Left lung (tissue), 14 donors: ENCODE measurements at places on chromosomes 13 and 19. TPM values are rescaled to one million over a fixed set of nuclear protein-coding genes. Genes with fewer than 3 reads are reported as not detected.

- DNase-seq = peak; percentile 55
Observed at GRCh38 chr13:99974939-99975561, 3.5 kb upstream of the ZIC5 start.

- DNase-seq = no peak
Observed at GRCh38 chr13:113091211-113091771, 14.3 kb upstream of the F7 start.

DNA sequence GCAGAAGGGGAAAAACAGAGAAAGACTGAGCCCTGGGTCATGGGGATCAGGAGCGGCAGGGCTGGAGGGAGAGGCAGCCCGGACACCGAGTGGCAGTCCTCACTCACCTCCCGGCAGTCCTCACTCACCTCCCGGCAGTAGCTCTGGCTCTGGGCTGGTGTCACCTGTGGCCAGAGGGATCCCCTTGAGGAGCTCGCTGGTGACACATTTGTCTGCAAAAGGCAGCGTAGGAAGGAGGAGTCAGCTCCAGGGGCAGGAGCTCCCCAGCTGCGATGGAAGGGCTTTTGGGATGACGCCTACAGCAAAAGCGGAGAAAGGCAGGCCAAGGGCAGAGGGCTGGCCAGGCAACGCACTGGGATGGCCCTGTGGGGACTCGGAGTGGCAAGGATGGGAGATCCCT is 739 bp downstream of the EIF3G start:
- DNase-seq = no peak

DNA sequence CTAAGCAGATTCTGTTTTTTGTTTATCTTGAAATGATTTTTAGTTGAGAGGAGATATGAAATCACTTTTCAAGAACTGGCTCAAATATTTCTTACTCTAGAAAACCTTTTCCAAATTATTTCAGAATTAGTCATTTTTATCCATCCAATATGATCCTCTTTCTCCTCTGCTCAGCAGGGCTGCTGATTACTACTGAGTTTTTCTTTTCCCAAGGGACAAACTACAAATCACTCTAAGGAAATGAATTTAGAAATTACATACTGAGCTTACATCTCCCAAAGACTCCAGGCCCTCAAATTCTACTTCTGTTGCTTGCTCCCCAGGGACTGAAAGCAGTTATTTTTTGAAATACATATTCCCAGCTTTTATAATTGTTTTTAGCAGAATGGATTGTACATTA is 87.4 kb upstream of the UFM1 start:
- DNase-seq = no peak

GRCh38 chr19:4687396-4687795 is 17.3 kb upstream of the MYDGF start:
- no peak for DNase-seq

GRCh38 chr19:9862938-9863337 is 27.8 kb downstream of the PIN1 start:
- no peak for DNase-seq

- no peak for DNase-seq
Observed at GRCh38 chr13:19713186-19713965, 69.4 kb downstream of the PSPC1 start.

DNA sequence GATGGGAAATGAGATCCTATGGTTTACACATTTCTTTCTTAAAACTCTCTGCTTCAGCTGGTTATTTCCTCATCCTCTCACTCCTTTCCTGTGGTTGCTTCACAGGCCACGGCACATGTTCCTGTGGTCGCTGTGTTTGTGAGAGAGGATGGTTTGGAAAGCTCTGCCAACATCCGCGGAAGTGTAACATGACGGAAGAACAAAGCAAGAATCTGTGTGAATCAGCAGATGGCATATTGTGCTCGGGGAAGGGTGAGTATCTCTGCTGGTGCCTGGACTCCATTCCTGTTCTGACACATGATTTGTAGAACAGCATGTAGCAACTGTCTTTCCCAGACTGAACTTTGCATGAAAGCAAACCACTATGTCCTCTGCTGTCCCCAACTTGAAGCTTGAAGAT is 254.2 kb downstream of the ITGBL1 start:
- DNase-seq = peak; percentile 35

- no peak for DNase-seq
Observed at GRCh38 chr19:12485571-12485970, 955 bp upstream of the ZNF709 start.

GRCh38 chr13:98537740-98538139 is 39.2 kb downstream of the STK24 start:
- no peak for DNase-seq

- DNase-seq = no peak
Observed at GRCh38 chr19:39154100-39154628, 28.6 kb downstream of the PAK4 start.

GRCh38 chr13:43876366-43876765 is 3.2 kb downstream of the CCDC122 start:
- no peak for DNase-seq

DNA sequence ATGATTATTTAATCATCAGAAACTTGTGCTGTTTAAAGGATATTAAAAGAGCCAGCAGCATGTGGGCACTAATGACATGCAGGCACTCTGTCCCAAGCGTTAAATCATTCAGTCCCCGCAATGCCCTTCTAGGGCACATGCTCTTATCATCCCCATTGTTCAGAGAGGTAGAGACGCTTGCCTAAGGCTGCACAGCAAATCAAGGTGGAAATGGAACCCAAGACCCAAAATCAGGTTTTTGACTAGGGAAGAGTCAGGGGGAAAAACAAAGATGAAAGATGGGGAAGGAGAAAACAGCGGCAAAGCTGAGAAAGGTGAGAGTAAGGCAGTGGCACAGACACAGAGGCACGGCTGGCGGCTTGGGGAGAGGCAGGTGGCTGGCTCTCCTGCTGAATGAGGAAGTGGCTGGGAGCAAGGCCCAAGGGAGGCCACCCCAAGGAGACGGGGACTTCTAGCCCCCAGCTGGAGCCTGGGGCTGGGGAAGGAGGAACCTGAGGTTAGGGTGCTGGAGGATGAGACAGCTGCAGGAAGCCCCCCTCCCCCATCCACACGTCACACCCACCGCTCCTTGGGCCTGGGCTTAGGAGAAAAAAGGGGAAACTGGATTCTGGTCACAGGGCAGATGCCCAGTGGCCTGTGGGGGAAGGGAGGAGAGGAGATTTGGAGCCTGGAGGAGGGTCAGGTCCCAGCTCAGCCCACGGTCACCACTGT is 1.0 kb upstream of the TYROBP start:
- no peak for DNase-seq

- DNase-seq = no peak
Observed at GRCh38 chr13:23617551-23618024, 47.4 kb downstream of the TNFRSF19 start.

- no peak for DNase-seq
Observed at GRCh38 chr13:94917824-94918223, 205.5 kb upstream of the SOX21 start.

DNA sequence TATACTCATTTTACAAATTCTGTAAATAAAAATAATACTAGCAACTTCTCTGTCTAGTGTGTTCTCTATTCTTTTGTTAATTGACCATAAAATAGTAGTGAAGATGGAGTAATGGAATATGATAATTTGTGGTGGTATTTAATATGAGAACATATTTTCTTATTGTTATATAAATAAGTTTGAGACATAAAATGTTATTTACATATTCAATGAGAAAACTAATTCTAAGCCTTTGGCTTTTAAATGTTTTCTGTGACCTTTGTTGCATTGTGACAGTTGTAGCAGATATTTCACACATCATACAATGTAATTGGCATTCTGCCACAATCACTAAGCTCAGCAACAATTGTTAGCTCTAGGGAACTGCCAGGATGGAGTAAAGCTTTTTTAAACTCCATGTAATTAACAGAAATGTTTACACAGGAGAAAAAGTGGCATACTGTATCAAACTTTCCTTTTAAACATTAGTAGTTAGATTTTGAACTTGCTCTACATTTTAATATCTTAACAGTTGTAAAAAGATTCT is 562.1 kb upstream of the PCDH9 start:
- no peak for DNase-seq

DNA sequence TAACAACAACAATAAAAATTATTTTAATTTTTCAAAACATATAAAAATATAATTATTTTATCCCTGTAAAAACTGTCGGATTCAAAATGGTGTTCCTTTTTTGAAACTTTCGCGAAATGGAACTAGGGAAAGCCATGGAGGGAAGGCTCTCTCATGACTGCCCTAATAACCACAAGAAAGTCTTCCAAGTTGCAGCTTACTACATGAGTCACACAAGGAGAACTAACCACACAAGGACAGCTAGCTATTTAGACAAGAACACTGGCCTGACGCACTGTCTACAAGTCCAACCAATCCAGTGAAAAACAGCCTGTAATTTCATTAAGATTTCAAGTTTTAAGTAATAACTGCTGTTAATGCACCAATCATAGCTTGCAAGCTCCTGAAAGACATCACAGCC is 319.2 kb upstream of the PCDH9 start:
- DNase-seq = no peak

GRCh38 chr19:8371011-8371804 is 7.3 kb downstream of the ANGPTL4 start:
- DNase-seq = no peak

DNA sequence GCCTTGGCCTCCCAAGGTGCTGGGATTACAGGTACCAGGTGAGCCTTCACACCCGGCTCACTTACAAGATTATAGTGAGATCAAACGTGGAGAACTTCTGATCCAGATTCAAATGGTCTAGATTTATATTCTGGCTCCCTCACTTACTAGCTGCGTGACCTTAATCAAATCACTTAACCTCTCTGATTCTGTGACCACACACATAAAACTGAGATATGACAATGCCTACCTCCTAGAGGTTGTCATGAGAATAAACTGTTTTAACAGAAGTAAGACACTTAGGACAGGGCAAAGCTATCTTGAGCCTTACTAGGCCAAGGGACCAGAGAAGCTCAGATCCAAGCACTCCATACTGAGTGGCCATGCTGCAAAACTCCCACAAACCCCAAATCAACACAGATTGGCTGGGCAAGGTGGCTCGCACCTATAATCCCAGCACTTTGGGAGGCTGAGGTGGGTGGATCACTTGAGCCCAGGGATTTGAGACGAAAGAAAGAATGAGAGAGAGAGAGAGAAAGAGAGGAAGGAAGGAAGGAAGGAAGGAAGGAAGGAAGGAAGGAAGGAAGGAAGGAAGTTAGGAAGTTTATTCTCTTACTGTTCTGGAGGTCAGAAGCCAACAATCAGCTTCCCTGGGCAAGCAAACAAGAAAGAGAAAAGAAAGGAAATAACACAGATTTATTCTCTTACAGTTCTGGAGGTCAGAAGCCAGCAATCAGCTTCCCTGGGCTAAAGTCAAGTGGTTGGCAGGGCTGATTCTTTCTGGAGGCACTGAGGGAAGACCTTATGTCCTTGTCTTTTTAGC is 46.1 kb upstream of the MAP3K10 start:
- DNase-seq = no peak

DNA sequence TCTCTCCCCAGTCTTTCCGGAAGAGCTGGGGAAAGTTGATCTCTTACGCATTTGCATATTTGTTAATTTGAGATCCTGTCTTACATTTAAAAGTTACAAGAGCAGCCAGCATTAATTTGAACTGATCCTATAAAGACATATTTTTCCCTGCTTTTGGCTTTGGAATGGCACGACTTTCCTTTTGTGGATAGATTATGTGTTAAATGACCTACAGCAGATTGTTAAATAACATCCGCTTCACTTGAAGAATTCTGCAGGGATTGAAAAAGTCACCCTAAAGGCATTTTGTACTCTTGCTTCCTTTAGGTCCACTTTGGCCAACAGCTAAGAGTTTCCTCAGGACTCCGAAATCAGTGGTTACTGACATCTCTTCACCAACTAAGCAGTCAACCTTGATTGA is 334.0 kb downstream of the TBC1D4 start:
- DNase-seq = peak; percentile 23

DNA sequence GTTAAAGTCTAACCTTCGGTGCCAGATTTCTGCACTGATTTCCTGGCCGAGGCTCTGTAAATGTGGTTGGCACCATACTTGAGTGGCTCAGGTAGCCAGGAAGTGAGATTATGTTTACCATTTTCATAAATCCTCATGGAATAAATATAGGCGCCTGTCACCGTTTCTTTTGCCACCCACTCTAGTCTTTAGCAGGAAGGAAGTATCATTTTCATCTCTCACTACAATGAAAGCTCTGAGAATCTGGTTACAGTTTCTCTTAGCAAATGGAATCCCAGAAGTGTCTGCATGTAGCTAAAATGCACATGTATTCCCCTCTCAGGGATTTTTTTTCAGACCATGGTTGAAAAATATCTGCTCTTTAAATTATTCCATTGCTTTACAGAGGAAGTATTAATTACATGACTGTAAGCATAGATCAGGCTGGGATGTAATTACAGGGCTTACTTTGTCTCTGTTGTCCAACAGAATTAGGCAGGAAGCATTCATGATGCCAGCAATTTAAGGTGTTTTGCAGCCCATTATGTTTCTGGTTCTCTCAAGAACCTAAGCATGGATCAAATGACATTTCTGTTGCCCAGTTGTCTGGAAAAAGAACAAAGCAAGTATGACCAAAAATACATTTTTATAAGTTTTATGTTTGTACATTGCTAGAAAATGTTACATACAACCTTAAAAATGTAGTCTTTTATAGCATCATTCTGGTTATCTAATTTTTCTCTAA is 221.7 kb upstream of the SPRY2 start:
- no peak for DNase-seq

DNA sequence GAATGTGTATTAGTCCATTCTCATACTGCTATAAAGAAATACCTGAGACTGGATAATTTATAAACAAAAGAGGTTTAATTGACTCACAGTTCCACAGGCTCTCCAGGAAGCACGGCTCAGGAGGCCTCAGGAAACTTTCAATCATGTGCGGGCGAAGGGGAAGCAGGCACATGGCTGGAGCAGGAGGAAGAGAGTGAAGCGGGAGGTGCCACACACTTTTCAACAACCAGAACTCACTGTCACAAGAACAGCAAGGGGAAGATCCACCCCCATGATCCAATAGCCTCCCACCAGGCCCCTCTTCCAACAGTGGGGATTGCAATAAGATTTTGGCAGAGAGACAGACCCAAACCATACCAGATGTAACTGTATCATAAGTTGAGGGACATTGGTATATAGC is 72.7 kb downstream of the IRS2 start:
- DNase-seq = no peak

- no peak for DNase-seq
Observed at GRCh38 chr13:19663416-19663979, 30.0 kb downstream of the MPHOSPH8 start.

MISP gene
- 5.8 TPM for polyA plus RNA-seq

NCAN gene
- polyA plus RNA-seq = 0.03 TPM

SIGLEC8 gene
- 0.06 TPM for polyA plus RNA-seq

ZNF544 gene
- 33.7 TPM for polyA plus RNA-seq

TMEM150B gene
- 0.86 TPM for polyA plus RNA-seq

ZNF491 gene
- polyA plus RNA-seq = 9.3 TPM

CYP2A13 gene
- polyA plus RNA-seq = not detected

SNRNP70 gene
- 270 TPM for polyA plus RNA-seq

PGLYRP2 gene
- polyA plus RNA-seq = not detected

VAV1 gene
- polyA plus RNA-seq = 2.0 TPM

NTF4 gene
- polyA plus RNA-seq = 0.68 TPM

PRSS57 gene
- polyA plus RNA-seq = 0.15 TPM

KIR2DL1 gene
- 0.14 TPM for polyA plus RNA-seq

LYPD3 gene
- polyA plus RNA-seq = 1.2 TPM

B3GNT8 gene
- polyA plus RNA-seq = 2.5 TPM

ERFL gene
- 0.08 TPM for polyA plus RNA-seq

DIRAS1 gene
- 1.3 TPM for polyA plus RNA-seq

SLC25A41 gene
- 0.34 TPM for polyA plus RNA-seq

ADGRE3 gene
- polyA plus RNA-seq = 0.14 TPM

SLC25A30 gene
- 15.6 TPM for polyA plus RNA-seq

NLRP4 gene
- not detected for polyA plus RNA-seq

NUP58 gene
- 60.9 TPM for polyA plus RNA-seq
